ENCODE measurements at places on chromosomes 3 and 15. TPM values are rescaled to one million over a fixed set of nuclear protein-coding genes. Genes with fewer than 3 reads are reported as not detected.

Gene HRG
- total RNA-seq, result not detected

Gene CRYGS
- total RNA-seq, result 1.3 TPM

DNA sequence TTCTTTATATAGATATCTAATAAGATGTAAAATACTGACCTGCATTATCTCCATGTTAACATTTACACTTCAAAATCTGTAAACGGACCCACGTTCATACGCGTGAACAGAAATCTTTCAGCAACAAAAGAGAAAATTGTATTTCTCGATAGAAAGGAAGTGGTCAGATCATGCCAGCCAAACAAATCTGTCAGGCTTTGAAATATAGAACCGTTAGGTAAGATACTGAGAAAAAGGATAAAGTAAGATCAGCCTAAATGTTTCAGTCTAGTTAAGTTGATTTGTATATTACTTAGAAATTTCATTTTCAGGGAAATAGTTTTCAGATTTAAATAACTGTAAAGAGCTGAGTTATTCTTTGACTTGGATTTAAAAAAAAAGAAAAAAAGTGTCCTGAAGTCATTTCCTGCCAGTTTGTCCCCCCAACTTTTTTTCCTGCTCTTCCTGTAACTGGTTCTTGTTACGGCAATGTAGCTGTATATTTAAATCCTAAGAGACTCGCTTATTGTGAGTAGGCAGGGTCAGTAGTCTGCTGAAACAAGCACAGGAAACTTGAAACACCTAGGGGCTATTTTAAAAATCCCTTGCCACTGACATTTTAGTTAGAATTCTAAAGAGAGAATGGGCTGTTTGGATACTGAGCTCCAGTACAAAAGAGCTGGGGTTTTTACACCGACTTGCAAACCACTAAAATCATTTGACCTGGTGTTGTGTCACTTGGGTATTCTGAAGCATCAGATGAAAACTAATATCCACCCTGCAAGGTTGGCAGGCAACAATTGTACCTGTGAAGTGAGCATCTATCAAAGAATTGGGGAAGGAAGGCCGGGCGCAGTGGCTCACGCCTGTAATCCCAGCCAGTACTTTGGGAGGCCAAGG is 237.5 kb downstream of the UBE2E2 start:
- H3K27me3 ChIP-seq, result no peaks in the 10 kb centered on the region
- H3K36me3 ChIP-seq, result no peaks in the 10 kb centered on the region
- DNase-seq, result no peak
- no peak overlapping the region for H3K27ac ChIP-seq

DNA sequence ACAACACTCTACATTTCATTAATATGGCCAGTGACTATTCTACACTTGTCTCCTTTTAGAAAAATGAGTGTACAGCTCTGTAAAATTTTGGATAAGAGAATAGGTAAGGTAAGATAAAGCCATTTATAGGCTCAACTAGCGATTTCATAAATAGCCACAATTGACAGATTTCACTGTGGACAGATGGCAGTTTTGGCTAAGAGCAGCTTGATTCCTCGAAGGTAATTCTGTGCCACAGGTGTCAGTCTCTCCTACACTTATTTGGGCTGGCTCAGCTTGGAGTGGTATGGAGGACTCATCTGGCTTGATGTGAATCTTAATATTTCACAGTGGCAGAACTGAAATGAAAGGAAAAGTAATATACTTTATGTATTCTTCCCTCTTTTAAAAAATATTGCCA is 536.7 kb upstream of the TBL1XR1 start:
- DNase-seq, result no peak
- H3K4me1 ChIP-seq, result no peaks in the 10 kb centered on the region
- no peaks in the 10 kb centered on the region for H3K27me3 ChIP-seq
- no peak overlapping the region for H3K4me3 ChIP-seq
- H3K27ac ChIP-seq, result no peak overlapping the region

DNA sequence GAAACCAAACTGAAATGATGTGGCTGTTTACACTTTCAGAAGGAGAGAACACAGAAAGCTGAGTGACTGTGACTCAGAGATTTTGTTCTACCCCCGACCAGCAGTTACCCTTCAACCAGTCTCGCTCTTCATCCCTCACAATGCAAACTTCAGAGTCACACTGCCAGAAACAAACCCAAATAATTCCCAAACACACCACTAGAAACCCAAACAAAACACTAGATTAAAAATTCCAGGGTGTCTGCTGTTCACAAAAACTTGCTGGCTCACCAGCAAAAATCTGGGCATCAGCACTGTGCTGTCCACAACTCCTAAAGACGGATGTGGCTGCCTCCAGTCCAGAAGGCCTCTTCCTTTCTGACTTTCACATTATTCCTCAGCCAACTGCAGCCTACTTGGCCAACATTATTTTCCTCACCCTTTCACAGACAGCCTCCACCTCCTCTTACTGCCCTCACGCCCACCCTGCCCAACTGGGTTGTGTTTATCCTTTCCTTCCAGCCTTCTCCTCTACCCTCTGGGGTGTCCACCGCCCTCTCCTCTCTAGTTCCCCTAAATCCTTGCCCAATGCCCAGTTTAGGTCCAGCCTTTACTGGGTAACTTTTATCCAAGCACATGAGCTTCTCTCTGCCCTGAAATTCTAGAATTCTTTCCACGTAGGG is 71.4 kb downstream of the MECOM start:
- no peak overlapping the region for H3K27ac ChIP-seq
- no peaks in the 10 kb centered on the region for H3K27me3 ChIP-seq
- DNase-seq, result no peak
- H3K36me3 ChIP-seq, result no peaks in the 10 kb centered on the region
- H3K4me3 ChIP-seq, result no peak overlapping the region

DNA sequence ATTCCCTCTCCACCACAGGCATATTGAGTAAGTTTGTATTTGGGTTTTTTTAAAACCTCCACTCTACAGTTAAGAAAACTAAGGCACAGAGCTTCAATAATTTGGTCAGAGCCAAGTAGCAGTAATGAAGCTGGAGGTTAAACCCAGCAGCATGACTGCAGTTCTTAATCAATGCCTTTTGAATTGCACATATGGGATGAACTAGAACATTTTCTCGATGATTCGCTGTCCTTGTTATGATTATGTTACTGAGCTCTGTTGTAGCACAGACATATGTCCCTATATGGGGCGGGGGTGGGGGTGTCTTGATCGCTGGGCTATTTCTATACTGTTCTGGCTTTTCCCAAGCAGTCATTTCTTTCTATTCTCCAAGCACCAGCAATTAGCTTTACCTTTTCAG is 1.6 kb upstream of the CCR5 start:
- no peak overlapping the region for H3K4me3 ChIP-seq
- peaks cover 2% of the 10 kb centered on the region for H3K27me3 ChIP-seq
- H3K4me1 ChIP-seq, result no peaks in the 10 kb centered on the region
- H3K27ac ChIP-seq, result no peak overlapping the region
- no peak for DNase-seq

DNA sequence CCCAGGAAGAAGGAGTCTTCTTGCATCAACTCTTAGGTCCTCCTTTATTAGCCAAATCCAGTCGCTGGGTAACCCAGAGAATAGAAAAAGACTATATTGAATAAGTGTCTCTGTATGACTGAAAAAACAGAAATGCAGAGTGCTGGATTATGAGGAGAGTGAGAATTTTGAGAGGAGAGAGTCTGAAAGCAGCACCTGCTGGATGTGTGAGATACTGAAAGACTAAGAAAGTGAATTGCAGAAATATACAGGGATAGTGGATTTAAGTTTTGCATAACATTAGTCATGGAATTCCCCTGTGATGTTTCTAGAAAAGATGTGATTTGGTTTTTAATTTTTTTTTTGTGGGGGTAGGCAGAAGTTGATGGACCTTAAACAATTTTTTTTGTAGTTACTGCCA is 296.5 kb downstream of the MECOM start:
- no peak overlapping the region for H3K27ac ChIP-seq
- H3K4me3 ChIP-seq, result no peak overlapping the region
- DNase-seq, result no peak
- H3K4me1 ChIP-seq, result peaks cover 4% of the 10 kb centered on the region

DNA sequence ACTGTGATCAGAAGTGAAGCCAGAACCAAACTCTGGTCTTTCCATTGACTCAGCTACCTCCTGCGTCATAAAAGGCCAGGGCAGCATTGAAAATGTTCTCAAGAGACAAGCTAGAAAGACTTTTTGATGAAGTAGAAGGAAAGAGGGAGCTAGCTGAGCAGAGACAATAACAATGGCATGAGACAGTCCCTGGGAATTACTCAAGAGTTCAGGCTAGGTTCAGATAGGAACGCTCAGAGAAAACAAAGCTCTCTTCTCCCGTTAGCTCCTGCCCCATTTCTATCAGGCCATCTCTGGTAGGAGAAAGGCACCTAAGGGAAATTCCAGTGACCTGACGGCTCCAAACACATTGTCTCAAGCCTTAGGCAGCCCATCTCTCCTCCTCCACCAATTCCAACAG is 7.0 kb upstream of the OXTR start:
- no peak overlapping the region for H3K4me3 ChIP-seq
- H3K27ac ChIP-seq, result no peak overlapping the region
- no peaks in the 10 kb centered on the region for H3K4me1 ChIP-seq
- H3K36me3 ChIP-seq, result no peaks in the 10 kb centered on the region
- peaks cover under 1% of the 10 kb centered on the region for H3K27me3 ChIP-seq

DNA sequence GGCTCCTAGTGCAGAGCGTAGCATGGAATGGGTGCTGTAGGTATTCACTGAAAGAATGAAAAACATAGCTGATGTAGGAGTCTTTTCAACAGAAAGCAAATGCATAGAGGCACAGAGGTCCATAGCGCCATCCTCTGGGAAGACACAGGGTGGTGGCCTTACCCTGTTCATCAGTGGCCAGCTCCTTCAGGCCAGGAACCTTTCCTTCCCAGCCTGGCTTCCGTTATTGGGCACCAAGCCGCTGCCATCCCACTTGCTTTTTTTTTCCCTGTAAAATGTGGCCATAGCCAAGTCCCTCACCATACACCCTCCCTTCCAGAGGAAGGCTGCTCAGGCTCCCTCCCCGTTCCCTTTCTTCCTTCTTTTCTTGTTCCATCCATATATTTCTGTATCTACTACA is 118.1 kb downstream of the ZNF621 start:
- H3K4me1 ChIP-seq, result no peaks in the 10 kb centered on the region
- no peaks in the 10 kb centered on the region for H3K27me3 ChIP-seq
- H3K27ac ChIP-seq, result no peak overlapping the region
- H3K4me3 ChIP-seq, result no peak overlapping the region

- H3K4me3 ChIP-seq, result no peak overlapping the region
- H3K36me3 ChIP-seq, result peaks cover 3% of the 10 kb centered on the region
- no peak for DNase-seq
Observed at GRCh38 chr3:171189394-171190080, 163.0 kb upstream of the SLC2A2 start.

DNA sequence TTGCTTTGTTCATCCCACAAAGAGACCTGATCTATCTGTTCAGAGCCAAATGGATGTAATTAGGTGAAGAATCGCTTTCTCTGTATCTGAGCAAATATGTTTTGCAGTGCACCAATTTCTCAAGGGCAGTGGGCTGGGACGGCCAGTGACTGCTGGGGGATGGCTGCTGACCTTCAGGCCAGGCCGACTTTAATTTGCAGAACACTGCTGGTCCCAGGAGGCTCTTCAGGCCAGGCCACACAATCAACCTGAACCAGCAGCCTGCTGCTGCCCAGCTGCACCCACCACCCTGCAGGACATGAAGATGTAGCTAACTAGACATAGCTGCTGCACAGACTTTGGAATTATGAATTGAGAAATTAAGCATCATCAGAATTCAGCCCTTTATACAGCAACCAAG is 194.4 kb upstream of the ONECUT1 start:
- H3K36me3 ChIP-seq, result no peaks in the 10 kb centered on the region
- no peak overlapping the region for H3K4me3 ChIP-seq
- H3K27me3 ChIP-seq, result no peaks in the 10 kb centered on the region
- H3K27ac ChIP-seq, result no peak overlapping the region

DNA sequence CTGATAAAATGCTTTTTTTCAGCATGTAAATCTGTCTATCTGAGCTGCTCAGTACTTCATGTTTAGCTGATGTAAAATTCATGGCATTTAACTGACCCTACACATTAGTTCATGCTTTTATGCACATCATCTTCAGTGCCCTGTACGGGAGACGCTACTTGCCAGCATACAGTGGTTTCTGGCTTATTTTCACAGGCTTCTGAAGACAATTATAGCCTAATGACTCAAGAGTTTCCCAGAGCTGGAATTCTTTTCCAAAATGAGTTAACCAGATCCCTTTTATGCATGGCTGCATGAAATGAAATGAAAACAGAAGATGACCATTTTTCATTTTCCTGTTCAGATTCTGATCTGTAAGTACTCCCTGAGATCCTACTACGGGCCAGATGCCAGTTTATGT is 1061.5 kb downstream of the ROBO2 start:
- H3K4me3 ChIP-seq, result no peak overlapping the region
- H3K27ac ChIP-seq, result peak overlapping the region; percentile 68
- H3K4me1 ChIP-seq, result peaks cover 26% of the 10 kb centered on the region
- H3K36me3 ChIP-seq, result no peaks in the 10 kb centered on the region
- H3K27me3 ChIP-seq, result no peaks in the 10 kb centered on the region

Measured in cardiac muscle cell (in vitro differentiated cells and primary cell).